MM.1S (cell line): ENCODE measurements at places on chromosomes 7 and 10.

GRCh38 chr7:32905175-32905662 is 13.7 kb upstream of the KBTBD2 start:
- DNase-seq: peak; percentile 56

DNA sequence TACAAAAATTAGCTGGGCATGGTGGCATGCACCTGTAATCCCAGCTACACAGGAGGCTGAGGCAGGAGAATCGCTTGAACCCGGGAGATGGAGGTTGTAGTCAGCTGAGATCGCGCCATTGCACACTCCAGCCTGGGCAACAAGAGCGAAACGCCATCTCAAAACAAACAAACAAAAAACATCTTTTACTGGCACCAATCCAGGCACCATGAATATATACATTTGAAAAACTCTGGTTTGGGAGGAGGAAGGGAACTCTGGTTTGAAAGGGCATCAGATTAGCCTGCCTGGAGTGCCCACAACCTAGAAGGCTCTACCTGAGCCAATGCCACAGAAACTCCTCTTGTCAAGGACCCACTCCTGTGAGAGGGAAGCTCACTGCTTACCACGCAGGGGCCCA is 15.9 kb downstream of the POLL start:
- DNase-seq: no peak

DNA sequence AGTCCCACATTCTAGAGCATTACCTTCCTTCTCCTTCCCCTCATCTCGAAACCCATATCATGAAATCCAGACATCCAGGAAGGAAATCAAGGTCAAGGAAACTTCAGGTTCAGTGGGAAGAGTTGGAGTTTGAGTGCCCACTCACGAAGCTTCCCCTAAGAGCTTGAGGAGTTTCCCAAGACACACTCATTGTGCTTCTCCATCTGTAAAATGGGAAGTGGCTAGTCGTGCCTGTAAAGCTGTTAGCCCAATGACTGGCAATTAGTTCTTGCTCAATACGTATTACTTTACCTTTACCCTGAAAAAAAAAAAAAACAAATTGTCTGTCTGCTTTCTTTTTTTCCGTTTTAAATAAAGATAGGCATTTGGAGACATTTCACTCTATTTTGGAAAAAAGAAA is 42.3 kb downstream of the GPAM start:
- no peak for DNase-seq

DNA sequence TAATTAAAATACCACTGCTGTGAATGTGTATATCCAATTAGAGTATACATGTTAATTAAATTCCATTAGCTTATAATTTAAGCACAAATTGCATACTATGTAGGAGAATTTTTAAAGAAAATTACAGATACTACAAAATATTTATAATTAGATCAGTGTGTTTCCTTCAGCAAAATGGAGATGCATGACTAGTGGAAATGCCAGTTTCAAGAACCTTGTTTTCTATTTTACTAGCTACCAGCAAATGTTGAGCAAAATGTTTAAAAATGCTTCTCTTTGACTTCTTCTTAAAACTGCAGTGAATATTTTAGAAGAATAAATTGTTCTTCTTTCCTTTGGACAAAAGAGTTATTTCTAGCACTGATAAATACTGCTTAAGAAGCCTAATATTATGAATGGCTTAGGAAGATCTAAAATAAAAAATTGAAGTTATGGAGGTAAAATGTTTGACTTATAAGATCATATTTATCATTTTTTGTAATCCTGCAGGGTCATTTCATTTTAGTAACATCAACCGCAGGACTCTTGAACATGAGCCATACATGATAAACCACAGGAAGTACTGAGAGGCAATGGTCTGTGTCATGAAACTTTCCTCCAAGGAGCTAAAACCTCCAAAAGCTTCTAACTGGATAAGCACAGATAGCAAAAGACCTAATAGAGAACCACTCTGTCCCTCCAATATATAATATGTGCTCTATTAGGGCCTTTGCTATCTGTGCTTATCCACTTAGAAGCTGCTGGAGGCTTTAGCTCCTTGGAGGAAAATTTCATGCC is 1066.0 kb upstream of the CELF2 start:
- no peak for DNase-seq

DNA sequence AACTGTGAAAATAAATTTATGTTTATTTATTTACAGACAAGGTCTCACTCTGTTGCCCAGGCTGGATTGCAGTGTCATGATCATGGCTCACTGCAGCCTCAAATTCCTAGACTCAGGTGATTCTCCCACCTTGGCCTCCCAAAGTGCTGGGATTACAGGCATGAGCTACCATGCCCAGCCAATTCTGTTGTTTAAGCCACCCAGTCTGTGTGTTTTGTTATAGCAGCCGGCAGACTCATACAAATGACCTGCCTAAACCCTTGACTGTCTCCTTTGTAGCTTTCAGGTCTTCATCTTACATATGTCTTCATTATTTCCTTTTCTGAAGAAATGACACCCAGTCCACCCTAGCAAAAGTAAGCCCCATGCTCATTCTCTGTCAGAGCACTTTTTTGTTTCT is 43.8 kb upstream of the KMT2C start:
- DNase-seq: no peak

- no peak for DNase-seq
Observed at GRCh38 chr7:134662166-134662870, 15.7 kb downstream of the BPGM start.

- no peak for DNase-seq
Observed at GRCh38 chr10:88236121-88236743, 346.9 kb downstream of the RNLS start.

DNA sequence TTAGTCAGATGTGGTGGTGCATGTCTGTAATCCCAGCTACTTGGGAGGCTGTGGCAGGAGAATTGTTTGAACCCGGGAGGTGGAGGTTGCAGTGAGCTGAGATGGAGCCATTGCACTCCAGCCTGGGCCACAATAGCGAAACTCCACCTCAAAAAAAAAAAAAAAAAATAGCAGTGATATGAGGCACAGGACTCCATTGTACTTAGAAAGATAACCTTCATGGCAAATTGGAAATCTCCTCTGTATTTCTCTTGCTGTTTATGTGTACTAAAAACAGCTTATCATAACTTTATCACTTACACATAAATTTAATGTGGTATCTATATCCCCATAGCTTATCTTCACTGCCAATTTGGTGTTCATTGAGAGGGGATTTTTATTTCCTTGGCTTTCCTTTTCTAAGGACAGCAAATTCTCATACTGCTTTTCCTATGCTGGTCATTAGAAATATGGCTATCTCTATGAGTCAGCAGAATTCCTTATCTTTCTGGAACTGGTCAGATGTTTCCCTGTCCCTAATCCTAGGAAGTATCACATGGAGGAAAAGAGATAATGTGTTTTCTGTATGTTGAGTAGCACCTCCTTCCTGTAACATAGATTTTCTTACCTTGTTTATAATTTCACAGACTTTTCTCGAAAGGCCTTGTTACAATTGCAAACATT is 40.6 kb upstream of the ZEB1 start:
- no peak for DNase-seq

DNA sequence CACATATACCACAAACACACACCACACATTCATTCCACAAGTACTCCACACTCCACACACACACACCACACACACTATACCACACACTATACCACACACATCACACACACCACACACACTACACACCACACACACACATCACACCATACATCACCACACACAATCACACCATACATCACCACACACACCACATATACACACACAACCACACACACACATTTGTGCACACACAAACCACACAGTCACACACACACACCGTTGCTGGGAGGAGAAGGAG is 112.8 kb downstream of the PTPN20 start:
- no peak for DNase-seq

DNA sequence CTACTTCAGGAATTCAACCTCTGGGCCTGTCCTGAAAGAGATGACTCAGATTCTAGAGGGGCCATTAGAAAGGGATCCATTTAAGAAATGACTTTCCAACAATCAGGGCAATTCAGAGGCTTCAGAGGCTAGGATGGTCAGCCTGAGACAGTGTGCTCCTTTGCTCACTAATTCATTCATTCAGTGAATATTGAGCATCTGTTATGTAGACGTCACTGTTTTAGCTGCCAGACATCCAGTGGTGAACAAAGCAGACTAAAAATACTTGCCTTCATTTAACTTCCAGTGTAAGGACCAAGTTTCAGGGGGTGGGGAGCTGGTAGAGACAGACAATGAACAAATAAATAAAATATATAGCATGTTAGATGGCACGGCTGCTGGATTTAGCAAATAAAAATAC is 1.6 kb downstream of the KIAA1217 start:
- DNase-seq: no peak

GRCh38 chr10:88702848-88703597 is 3.0 kb upstream of the LIPK start:
- DNase-seq: no peak

GRCh38 chr7:40015790-40016296 is 65.8 kb downstream of the CDK13 start:
- DNase-seq: no peak

GRCh38 chr7:137904833-137905232 is 58.1 kb upstream of the DGKI start:
- no peak for DNase-seq

GRCh38 chr7:44236333-44236728 is 35.6 kb downstream of the YKT6 start:
- no peak for DNase-seq

GRCh38 chr7:110750931-110751605 is 339.9 kb upstream of the LRRN3 start:
- DNase-seq: no peak

DNA sequence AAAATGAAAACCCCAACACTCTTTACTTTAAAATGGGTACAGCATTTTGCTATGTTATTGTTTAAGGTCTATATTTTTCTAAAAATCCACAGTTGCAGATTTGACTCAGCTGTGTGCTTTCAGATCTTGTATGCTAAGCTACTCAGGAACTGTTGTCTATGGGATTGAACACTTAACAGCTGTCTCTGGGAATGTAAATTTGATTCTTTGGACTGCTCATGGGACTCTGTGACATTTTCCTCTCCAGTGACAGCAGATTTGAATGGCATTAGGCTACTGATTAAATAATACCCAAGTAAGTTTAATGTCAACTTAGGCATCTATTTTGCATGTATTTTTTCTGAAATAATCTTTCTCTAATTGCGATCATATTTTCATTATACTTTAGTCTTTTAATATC is 1.7 kb upstream of the CD36 start:
- DNase-seq: no peak

DNA sequence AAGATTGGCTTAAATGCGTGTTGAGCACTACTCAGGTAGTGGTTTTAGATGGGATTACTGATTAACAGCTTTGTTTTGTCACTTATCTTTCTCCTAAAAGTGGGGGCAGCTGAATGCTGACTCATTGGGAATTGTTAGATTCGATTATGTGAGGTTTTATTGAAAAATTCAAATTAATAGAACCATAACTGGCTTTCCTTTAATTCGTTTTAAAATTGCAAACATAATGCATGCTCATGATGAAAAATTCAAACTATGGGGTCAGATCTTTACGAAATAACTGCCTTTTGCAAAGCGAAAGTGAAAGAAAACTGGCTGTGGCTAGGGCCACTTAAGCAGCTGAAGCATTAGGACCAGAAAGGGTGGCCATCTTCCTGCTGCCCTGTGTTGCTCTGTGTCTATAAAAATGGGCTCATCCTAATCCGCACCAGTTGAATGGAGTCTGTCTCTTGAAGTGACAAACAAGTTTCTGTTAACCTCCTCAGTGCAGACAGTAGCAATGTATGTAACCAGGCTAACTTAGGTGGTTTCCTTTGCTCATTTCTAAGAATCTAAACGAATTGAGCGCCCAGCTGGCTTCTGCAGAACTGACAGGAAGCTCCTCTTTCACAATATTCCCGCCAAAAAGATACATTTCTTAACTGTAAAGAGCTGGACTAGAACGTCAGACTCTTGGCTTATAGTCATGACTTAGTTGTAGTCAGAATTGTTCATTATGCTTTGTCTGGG is 27.8 kb downstream of the DENND10 start:
- DNase-seq: peak; percentile 69

DNA sequence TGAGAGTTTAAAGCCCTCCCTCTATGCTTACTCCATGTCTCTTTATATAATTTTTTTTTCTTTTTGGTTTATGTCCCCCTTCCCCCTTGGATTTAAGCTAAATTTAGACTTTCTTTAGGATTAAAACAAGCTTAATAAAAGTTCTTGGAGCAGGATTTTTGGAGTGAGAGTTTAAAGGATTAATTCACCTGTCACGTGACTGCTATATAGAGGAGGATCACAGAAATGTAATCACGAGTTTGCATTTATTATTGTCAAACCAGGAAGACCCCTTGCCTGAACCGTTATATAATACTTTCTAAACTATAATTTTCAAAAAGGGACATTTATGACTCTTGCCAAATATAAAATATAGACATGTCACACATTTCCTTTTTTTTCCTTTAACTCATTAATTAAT is 78.1 kb upstream of the IMMP2L start:
- no peak for DNase-seq

DNA sequence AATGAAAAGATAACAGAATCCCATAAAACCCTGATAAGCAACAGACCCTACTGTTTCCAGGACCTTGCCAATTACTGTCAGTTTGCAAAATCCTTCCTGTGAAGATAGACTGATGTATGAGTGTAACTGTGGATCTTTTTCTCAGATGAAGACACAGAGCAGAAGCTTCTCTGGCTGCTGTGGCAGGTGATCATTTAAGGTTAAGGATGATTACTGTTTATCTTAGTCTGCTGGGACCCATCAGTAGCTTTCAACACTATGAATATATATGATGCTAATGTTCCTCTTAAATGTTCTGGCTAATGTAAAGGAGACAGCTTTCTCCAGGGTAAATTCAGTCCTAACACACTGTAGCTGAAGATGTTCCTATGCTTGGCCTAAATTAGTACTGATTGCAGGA is 56.0 kb upstream of the CTTNBP2 start:
- DNase-seq: no peak

DNA sequence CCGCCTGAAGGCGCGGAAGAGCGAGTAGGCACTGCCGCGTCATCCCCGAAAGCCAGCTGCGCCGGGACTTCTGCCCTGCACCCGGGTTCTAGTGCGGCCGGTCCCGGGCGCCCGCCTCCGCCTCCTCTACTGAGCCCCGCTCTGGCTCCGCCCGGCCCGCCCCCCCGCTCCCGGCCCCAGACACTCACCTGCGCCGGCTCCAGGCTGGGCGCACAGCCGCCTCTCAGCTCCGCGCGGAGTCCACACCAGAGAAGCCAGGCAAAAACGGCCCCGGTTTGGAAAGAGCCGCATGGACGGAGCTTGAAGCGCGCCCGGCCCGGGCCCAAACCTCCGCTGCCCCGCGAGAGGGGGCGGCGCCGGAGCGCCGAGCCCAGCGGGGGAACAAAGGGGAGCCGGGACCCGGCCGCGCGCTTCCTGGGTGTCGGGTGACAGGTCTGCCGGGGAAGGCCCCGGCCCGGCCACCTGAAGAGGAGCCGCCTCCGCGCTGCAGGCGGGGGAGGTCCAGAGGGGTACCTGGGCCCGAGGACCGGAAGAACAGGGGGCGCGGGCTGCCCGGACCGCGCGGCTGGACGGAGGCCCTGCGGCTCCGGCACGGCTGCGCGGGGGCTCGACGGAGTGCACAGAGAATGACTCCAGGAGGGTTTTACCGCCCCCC is 168.2 kb downstream of the NRF1 start:
- peak; percentile 76 for DNase-seq

- no peak for DNase-seq
Observed at GRCh38 chr10:93579089-93579488, 12.6 kb downstream of the FFAR4 start.

GRCh38 chr10:103558911-103559310 is 65.4 kb downstream of the NEURL1 start:
- no peak for DNase-seq

GRCh38 chr7:131781-132482 is 60.4 kb upstream of the FAM20C start:
- no peak for DNase-seq
